ENCODE measurements at places on chromosomes 3 and 15.

GRCh38 chr3:42497009-42497731 lies 5.3 kb upstream of the VIPR1 start:
- DNase-seq = no peak

DNA sequence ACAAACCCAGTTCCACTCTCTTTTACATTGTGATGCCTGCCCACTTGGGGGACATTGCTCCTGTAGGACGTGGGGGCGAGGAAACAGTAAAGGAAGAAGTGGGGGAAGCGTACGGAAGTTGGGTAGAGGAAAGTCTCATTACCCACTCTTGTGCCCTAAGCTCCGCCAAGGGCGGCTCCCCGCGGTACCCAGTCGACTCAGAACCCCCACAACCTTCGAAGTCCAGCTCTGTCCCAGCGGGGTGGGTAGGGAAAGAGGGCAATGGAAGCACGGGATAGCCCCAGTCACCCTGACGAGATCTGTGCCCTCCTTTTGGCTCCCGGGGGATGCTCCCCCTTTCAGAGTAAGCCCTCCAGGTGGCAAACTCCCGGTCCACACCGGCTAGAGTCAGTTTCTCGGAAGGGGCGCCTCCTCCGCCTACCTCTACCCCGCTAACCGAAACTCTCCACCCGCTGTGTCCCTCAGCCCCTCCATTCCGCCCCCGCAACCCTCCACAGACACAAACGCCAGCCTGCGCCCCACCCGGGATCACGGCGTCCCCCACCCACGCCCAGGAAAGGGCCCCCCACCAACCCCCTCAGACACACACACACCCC lies 527 bp downstream of the CSNK1G1 start:
- DNase-seq = no peak

- no peak for DNase-seq
These were observed 63.3 kb upstream of the LRRC3B start for GRCh38 chr3:26559227-26559626.

- DNase-seq = no peak
These were observed 8.1 kb downstream of the ZBTB47 start for GRCh38 chr3:42661593-42662022.

- no peak for DNase-seq
These were observed 111.4 kb upstream of the TOPAZ1 start for GRCh38 chr3:44130249-44130648.

DNA sequence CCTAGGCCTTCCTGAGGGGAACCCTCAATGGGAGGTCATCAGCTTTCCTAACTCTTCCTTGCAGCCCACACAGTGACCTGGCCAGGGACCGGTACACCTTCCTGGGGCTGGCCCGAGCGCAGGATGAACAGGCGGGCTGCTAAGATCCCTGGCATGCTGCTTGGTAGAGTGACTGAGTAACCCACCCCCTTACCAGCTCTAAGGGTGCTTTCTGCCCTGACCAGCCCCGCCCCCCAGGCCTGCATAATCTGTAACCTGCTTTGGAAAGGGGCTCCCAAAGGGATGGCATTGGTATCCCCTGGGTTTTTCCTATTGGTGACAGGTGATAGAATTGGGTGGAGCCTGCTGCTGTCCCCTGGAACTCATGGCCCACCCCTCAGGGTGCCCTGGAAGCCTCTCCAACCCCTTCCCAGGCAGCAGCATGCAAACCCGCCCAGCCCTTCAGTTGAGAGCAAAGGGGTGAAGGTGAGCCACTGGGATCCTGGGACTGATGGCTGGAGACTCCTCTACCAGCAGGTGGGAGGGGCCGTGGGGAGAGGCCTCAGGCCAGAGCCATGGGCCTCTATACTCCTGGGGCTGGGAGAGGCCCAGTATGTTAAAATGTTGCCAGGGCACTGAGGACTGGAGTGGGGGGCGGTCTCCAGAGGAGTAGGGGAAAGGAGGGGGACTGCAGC lies 11.1 kb upstream of the KIF7 start:
- no peak for DNase-seq

DNA sequence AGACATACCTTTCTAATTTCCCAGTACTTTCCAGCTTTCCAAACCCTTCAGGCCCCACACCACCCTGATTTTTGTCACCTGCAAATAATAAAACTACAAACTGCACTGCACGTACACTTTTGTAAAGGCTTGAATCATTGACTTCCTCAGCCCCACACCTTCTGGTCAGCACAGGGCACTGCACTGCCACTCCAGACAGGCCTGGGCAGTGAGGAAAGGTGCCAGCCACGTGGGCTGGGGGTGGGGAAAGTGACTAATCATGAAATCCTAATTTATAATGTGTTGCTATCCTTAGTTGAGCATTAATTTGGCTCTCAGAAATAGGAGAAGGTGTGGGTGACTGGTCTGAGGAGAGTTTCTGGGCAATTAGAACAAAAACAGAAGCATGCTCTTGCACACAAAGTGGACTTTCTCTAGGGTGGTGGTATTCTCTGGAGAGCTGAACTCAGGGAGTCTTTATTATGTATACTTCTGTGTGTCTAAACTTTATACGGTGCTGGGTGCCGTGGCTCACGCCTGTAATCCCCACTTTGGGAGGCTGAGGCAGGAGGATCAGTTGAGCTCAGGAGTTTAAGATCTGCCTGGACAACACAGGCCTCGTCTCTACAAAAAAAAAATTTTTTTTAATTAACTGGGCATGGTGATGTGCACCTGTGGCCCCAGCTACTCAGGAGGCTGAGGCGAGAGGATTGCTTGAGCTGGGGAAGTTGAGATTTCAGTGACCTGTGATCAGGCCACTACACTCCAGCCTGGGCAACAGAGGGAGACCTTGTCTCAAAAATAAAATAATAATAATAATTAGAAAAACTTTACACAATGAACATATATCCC lies 58.2 kb upstream of the FLNB start:
- DNase-seq = no peak

DNA sequence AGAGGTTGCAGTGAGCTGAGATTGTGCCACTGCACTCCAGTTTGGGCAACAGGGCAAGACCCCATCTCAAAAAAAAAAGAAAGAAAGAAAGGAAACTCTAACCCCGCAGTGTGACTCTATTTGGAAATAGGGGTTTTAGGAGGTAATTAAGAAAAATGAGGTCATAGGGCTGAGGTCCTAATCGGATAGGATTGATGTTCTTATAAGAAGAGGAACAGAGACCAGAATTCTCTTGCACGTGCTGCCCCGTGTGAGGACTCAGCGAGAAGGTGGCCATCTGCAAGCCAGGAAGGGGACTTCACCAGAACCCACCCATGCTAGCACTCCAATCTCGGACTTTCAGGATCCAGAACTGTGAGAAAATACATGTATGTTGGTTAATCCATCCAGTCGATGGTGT lies 25.8 kb downstream of the KLHL6 start:
- no peak for DNase-seq

DNA sequence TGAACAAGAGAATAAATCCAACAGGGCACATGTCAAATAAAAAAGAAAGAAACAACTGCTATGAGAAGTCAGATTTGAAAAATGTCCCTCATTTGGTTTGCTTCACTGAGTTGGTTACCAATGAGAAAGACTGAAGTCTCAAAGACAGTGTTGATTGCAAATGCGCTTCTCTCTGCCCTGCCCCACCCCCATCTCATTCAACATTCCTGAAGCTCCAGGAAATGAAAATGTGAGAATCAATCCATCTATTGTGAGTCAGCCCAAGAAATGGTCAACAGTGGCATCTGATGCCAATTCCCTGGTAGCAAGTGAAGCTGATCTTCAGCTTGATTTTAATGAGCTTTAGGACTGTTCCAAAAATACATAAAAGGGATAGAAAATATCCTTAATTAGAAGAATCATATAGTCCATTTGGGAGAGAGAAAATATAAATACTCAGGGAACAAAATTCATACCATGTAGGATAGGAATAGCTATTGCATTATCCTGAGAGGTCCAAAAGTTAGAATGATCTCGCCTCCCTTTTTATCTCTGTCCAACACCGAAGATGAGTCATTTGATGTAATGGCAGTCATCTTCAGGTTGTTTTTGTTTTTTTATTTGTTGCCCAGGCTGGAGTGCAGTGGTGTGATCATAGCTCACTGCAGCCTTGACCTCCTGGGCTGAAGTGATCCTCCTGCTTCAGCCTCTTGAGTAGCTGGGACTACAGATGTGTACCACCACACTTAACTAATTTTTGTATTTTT lies 200.3 kb upstream of the UMPS start:
- no peak for DNase-seq

GRCh38 chr3:171383206-171384018 lies 76.8 kb downstream of the TNIK start:
- DNase-seq = no peak

DNA sequence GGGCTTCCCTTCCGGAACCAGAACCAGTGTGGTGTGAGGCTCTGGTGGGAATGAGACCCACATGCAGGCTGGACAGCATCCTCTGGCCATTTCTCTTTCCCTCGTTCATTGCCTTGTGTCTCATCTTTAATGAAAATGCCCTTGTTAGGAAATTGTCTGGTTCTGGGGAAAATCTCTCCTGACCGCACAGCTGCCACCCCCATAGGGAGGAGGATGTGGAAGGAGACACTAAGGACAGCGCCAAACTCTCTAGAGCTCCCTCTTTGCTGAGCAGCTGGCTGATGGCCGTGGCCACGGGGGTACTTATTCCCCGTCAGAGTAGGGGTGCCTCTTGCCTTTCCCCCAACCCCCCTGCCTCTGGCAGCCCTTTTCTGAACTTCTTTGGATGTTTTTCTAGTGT lies 297.6 kb upstream of the C2CD4B start:
- DNase-seq = no peak

GRCh38 chr3:189260556-189261493 lies 89.1 kb downstream of the TPRG1 start:
- peak; percentile 12 for DNase-seq

GRCh38 chr15:67746022-67746421 lies 79.3 kb upstream of the SKOR1 start:
- no peak for DNase-seq

- DNase-seq = no peak
These were observed 543.6 kb downstream of the AGBL1 start for GRCh38 chr15:86623236-86623635.

DNA sequence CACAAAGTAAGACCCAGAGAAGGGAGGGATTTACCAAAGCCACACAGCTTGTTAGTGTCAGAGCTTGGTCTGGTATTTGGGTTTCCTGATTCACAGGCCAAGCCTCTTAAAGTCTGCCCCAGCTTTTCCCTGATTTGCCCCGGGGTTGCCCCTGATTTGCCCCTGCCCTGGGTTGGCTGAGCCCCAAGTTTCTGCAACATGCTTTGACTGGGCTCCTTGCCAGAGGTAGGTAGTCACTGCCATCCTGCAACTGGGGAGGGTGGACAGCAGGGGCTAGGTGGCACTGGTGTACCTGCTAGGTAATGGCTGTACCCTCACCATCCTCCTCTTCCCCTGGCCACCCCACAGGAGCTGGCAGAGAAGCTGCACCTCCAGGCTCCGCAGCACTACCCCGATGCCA lies 2.5 kb downstream of the MPI start:
- no peak for DNase-seq

- no peak for DNase-seq
These were observed 6.8 kb upstream of the TXNRD3 start for GRCh38 chr3:126661532-126662364.

DNA sequence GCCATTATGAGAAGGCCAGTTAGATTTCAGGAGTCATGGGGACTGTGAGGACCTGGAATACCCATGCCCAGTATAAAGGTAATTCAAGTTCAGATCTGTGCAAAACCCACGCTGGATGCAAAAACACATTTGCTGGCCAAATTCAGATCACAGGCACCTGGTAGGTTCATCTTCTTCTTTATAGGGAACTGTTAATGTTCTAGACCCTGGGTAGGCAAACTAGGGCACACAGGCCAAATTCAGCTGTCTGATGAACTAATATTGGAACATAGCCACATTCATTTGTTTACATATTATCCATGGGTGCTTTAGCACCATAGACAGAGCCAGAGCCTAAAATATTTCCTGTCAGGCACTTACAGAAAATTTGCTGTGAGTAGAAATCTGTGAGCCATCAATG lies 241.4 kb downstream of the PTPRG start:
- no peak for DNase-seq
